CD4-positive, alpha-beta T cell treated with Interleukin-1 beta for 1 hour (primary cell): ENCODE measurements at places on chromosomes 5 and 9.
A peak's percentile ranks its signal among the peaks of the same experiment; 100 is the strongest.

GRCh38 chr5:37557734-37558293, 178.7 kb downstream of the WDR70 start:
- DNase-seq = no peak

DNA sequence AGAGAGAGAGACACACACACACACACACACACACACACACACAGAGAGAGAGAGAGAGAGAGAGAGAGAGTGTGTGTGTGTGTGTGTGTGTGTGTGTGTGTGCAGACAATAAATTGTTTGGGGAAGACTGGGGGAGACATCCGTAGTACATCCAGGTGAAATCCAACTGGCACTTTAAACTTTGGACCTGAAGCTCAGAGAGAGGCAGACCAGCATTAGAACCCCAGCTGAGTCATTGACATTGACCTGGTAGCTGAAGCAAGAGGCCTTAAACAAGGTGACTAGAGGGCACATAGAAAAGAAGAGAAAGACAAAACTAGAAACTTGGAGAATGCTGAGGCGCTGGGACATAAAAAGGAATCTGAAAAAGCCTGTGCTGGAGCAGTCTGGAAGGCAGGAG, 251.5 kb downstream of the CRB2 start:
- no peak for DNase-seq

- no peak for DNase-seq
These were observed 517.2 kb downstream of the SPOCK1 start for GRCh38 chr5:136981936-136982335.

GRCh38 chr9:1087120-1087881, 37.1 kb downstream of the DMRT2 start:
- DNase-seq = no peak

DNA sequence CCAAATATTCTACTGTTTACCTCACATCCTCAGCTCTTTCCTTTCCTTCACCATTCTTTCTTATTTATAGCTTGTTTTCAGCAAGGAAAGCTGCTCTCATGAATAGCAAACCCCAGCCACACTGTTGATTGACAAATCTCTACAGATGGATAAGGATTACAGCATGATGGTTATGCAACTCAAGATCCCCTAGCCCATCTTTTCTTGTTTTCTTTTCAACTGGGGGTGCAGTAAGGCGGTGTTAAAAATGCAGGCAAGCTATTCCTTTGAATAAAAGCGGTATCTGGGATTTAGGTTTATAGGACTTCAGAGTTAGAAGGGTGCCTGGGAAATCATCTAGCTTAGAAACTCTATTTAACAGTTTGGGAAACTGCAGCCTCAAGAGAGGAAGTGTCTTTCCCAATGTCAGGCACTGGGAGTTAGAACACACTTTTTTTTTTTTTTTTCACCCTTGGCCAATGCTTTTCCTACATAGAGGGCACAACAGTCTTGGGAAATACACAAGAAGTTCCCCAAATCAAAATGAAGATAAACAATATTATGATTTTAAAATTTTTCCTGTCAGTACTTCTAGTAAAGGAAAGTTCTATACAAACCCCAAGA, 2.6 kb downstream of the SPARC start:
- no peak for DNase-seq

DNA sequence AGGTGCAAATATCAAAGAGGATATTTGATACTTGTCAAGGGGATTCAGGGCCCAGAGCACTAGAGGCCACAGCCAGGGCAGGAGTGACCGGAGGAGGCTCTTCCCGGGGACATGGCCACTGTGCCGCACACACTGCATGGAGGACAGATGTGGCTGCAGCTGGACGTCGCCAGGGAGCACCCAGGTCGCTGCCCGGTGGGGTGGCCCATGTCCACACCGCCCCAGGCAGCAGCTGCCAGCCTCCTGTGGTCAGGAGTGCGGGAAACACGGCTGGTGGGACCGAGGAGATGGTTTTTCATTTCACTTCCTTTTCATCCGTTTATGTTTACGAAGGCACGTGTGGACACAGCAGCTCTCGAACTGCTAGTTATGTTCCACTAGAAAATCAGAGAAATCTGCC, 15.1 kb downstream of the SEC16A start:
- DNase-seq = no peak

DNA sequence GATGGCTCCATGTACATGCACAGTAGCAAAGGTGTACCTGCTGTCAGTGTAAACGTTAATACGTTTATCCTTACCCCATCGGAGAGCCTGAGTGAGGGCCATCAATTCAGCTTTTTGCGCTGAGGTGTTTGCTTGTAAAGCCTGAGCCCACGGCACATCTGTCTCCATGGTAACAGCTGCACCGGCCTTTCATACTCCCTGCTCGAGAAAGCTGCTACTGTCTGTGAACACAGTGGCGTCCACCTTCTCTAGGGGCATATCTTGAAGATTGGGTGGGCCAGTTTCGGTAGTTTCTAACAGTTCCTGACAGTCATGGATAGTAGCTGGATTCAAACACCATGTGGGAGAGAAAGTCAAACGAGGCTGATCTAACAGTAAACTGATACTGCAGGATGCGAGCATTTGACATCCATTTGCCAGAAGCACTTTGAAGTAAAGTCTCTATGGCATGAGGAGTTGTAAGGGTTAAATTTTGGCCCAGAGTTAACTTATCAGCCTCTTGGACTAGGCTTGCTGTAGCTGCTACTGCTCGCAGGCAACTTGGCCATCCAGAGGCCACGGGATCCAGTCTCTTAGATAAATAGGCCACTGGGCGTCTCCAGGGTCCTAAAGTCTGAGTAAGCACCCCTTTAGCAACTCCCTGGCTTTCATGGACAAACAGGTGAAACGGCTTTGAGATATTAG, 21.0 kb upstream of the RHOBTB3 start:
- DNase-seq = no peak

- no peak for DNase-seq
These were observed 1.9 kb downstream of the VLDLR start for GRCh38 chr9:2623288-2624050.

- DNase-seq = no peak
These were observed 505.2 kb upstream of the RGMB start for GRCh38 chr5:98268162-98268860.

DNA sequence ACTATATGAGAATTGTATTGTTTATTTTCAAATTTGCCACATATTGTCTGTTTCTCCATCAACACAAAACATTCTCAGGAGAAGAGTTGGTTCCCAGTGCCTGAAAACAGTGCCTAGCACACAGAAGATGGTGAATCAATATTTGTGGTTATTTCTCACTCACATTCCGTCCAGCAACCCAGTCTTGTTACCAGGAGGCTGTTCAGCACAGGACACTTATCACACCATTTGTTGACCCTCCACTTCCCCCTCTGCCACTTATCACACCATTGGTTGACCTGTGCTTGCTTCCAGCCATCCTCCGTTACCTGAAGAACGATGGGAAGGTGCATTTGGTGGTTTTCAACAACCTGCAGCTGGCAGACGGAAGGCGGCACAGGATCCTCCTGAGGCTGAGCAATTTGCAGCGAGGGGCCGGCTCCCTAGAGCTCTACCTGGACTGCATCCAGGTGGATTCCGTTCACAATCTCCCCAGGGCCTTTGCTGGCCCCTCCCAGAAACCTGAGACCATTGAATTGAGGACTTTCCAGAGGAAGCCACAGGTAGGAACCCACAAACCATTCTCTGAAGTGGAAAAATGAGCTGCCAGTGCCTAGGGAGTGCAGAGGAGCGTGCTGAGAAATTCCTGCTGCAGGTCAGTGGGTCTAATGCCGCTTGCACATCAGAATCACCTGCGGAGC, 20.5 kb downstream of the THBS4 start:
- no peak for DNase-seq

- DNase-seq = no peak
These were observed 1.2 kb downstream of the VCAN start for GRCh38 chr5:83472508-83473345.

GRCh38 chr9:26412446-26412845, 480.2 kb downstream of the CAAP1 start:
- no peak for DNase-seq

GRCh38 chr5:128695791-128696530, 157.9 kb upstream of the FBN2 start:
- DNase-seq = no peak

GRCh38 chr5:43041110-43041668, 1.1 kb upstream of the ANXA2R start:
- peak; percentile 64 for DNase-seq

- DNase-seq = no peak
These were observed 519.6 kb upstream of the SEMA6A start for GRCh38 chr5:117094114-117094815.

DNA sequence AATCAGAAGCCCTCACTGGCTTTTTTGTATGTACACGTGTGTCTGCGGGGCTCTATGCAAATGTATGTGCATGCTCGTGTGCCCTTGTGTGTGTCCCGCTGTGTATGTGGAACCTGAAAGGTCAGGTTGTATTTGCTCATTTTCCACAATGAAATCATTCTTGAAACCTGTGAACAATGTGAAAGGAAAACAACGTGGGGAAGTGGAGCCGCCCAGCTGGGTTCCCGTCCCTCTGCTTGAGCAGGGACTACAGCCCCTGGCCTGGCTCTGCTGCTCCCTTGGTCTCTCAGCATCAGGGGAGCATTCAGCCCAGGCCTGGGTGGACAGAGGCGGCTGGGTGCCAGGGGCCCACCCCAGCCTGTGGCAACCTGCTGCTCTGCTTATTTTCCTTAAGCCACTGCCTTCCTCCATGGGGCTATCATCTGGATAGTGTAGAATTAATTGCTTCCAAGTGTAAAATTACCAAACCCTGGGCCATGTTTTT, 3.0 kb downstream of the ECSCR start:
- no peak for DNase-seq

DNA sequence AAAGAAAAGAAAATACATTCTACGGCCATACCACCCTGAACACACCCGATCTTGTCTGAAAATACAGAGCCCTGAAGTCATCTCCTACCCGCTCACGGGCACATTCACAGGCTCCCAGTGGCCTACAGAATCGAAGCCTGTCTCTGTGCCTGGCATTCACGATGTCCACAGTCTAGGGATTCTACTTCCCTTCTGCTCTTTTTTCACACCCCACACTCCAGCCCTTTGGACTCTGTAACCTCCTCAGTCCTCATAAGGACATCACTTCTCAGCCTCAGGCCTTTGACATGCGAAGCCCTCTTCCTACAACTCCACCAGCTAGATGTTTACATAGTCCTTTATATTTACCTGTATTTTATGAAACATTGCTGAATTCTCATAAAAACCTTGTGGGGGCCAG, 77.8 kb downstream of the CSNK1A1 start:
- DNase-seq = no peak

DNA sequence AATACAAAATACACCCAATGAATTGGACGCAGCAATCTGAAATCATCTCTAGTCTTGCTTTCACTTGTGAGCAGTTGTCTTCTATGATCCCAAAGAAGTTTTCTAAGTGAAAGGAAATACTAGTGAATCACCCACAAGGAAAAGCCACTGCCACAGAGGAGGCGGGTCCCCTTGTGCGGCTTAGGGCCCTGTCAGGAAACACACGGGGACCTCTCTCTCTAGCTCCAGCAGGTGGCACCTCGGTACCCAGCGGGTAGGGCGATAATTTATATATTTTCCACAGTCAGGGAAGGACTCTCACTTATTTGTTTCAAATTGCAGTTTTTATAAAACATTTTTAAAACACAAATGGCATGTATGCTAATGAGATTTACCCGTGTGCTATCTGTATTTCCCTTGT, 417.1 kb downstream of the KDM4C start:
- DNase-seq = no peak

- DNase-seq = no peak
These were observed 246.1 kb downstream of the MARCHF11 start for GRCh38 chr5:15933259-15934207.

DNA sequence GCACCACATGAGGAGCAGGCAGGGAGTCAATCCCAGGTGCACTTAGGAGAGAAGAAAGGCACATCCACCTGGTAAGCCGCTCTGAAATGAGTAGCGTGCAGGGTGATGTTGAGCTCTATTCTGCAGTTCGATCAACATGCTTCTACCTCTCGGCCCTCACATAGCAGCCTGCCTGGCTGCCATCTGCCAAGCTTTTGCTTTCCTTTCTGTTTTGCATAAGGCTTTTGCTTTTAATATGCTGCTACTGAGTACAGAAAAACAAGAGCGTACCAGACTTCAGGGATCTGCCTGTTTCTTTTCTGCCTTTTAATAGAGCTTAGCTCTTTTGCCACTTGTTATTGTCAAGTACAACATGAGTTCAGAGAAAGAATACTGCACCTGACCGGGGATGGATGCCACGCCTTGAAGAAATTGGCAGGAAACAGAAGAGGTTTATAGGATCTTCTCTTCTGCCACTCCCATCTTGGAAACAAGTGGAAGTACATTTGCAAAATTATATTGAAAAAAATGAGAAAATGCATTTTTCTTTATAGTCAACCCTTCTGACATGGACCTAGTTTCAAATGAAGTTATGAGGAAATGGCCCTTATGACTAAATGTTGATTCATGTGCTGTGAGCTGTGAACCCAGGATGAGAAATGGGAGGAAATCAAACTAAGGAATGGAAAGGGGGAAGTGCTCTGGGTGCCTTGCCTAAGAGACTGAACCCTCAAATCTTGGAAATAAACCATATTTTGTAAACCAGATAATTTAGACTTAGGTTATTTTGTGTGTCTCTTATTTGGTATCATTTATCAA, 4.0 kb upstream of the FCHO2 start:
- DNase-seq = no peak

- no peak for DNase-seq
These were observed 250.1 kb upstream of the KLF4 start for GRCh38 chr9:107739601-107740082.

DNA sequence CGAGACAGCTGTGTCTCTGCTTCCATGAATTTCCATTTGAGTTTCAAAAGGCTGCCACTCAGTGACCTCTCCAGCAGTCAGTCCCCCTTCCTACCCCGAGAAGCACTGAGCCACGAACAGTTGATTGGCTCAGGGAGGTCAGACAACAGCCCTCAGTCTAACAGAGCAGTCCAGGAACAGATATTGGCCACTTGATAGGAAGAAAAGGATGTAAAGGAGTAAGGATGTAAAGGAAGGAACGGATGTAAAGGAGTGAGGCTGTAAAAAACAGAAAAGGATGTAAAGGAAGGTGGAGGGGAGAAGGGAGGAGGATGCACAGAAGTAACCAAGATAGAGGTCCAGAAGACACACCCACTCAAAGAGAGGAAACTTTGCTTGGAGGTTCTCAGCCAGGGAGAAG, 3.2 kb upstream of the NR4A3 start:
- DNase-seq = no peak

GRCh38 chr5:52015760-52016159, 632.5 kb downstream of the ISL1 start:
- no peak for DNase-seq

GRCh38 chr5:111385051-111385450, 127.3 kb downstream of the STARD4 start:
- no peak for DNase-seq

DNA sequence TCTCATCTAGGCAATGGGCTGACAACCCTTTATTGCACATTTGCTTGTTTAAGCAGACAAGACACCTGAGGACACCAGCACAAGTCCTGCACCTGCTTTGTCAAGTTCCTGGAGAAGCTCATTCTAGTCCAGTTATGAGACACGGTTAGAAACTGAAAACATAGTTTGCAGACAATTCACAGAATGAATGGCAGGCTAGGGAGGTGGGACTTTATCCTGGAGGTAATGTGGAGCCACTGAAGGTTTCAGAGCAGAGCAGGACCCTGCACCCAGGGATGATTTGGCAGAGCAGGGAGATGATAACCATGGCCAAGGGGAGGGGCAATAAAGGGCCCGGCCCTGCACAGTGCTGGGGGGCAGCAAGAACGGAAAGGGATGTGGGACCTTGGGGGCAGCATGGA, 50.7 kb upstream of the SLC25A51 start:
- DNase-seq = no peak
